CD4-positive, alpha-beta T cell (primary cell): ENCODE measurements at places on chromosomes 6 and 20. TPM values are rescaled to one million over a fixed set of nuclear protein-coding genes. Genes with fewer than 3 reads are reported as not detected.

DNA sequence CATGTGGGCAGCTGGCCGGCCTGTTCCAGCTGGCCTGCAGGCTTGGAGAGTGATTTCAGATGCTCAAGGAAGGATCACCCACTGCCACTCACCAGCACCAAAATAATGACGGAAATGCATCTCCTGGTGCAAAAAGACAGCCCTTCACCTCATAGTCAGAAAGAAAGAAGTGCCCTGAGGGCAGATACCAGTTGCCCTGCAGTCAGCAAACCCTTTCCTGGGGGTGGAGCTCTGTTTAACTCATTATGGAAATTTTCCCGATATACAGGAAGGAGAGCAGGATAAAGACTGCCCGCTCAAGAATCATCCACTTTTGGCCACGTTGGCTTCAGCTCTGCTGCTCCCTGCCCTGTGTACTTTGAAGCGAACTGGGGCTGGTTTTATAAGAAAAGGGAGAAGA is 127.9 kb downstream of the GRM4 start:
- no peak for DNase-seq

DNA sequence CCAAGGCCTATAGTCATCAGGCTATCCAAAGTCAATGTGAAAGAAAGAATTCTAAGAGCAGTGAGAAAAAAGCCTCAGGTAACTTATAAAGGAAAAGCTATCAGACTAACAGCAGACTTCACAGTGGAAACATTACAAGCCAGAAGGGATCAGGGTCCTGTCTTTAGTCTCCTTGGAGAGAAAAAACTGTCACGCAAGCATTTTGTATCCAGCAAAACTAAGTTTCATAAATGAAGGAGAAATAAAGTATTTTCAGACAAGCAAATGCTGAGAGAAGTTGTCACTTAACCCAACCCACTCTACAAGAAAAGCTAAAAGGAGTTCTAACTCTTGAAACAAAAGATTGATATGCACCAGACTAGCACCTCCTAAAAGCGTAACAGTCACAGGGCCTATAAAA is 28.1 kb downstream of the CITED2 start:
- DNase-seq = no peak

The VWA7 gene
- 1.7 TPM for total RNA-seq

The CD164 gene
- total RNA-seq = 179 TPM

The BPIFB4 gene
- total RNA-seq = not detected

- DNase-seq = no peak
These were observed 13.2 kb downstream of the FILIP1 start for GRCh38 chr6:75480425-75480824.

The LTA gene
- 16.7 TPM for total RNA-seq

DNA sequence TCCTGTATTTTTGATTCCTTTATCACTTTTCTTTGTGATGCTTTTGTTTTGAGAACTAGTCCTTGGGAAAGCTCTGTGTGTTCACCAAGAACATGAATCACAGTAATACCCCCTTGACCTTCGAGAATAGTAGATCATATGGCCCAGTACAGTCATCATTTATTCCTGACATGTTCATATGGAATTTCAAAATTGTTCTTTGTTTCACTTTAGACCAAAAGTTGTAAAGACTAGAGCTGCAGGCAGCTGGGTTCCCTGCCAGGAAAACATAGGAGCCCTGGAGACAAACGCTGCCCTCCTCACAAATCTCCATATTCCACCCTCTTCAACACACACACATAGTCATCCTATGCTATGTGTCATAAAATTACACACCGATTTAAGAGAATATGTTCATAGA is 621.2 kb upstream of the EYS start:
- no peak for DNase-seq

The MUC22 gene
- not detected for total RNA-seq

DNA sequence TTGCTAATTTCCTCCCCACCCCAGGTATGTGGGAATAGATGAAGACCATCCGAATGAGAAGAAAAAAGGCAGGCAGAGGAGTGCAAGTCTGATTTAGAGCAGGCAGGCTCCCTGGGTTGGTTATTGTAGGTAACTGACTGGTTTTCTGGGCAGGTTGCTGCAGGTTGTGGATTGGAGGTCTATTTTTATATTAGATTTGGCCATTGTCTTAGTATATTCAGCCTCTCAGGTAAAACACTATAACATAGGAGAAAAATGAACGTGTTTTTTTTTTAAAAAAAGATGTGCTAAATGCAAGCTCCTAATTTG is 492 bp upstream of the TBC1D7 start:
- DNase-seq = no peak

The ATAT1 gene
- total RNA-seq = 4.1 TPM

- peak; percentile 51 for DNase-seq
These were observed 1.2 kb downstream of the TGIF2 start for GRCh38 chr20:36574366-36575135.
